ENCODE measurements at places on chromosomes 3 and 15.

DNA sequence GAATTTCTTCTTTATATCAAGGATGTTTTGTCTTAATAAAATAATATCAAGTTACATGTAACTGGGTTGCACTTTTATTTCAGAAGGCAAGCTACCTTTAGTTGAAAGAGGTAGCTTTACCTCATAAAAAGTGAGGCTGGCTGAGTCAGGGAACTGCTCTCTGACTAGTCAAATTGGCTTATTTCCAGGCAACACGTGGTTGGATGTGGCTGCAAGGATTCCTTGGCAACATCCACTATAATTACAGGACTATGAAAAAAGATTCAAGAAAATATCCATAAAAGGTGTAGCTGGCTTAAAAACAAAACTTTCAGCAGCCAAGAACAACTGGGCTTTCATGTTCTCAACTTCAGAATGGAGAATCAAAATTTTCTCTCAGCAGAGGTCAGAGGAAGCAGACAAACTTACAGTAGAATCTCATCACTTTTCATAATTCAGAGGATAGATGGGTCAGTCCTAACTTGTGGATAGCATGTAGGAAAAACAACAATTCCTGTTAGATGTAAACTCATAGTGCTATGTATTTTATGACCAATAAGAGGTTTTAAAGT lies 779.1 kb downstream of the MECOM start:
- DNase-seq = peak; percentile 4

- no peak for DNase-seq
Observed at GRCh38 chr3:106691476-106691875, 685.8 kb upstream of the CCDC54 start.

GRCh38 chr3:150970665-150971324 lies 1.7 kb downstream of the CLRN1 start:
- peak; percentile 45 for DNase-seq

GRCh38 chr15:62509395-62509958 lies 344.4 kb upstream of the C2CD4B start:
- DNase-seq = no peak

DNA sequence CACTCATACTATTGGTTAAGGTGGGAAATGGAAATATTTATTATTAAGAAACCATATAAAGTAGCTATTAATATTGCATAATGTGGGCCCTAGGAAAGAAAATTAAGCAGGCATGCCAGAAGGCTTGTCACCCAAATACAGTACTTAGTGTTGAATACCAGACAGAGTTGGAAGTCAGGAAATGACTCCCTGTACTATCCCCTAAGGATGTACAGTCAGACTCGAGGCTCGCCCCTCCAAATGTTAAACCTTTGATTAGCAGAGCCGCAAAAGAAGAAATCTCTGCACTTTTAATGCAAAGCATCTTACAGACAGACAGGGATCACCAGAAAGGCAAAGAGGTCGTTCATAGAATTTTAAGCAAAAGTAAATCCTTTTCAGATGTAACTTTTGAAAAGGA lies 11.3 kb upstream of the RBSN start:
- DNase-seq = no peak

DNA sequence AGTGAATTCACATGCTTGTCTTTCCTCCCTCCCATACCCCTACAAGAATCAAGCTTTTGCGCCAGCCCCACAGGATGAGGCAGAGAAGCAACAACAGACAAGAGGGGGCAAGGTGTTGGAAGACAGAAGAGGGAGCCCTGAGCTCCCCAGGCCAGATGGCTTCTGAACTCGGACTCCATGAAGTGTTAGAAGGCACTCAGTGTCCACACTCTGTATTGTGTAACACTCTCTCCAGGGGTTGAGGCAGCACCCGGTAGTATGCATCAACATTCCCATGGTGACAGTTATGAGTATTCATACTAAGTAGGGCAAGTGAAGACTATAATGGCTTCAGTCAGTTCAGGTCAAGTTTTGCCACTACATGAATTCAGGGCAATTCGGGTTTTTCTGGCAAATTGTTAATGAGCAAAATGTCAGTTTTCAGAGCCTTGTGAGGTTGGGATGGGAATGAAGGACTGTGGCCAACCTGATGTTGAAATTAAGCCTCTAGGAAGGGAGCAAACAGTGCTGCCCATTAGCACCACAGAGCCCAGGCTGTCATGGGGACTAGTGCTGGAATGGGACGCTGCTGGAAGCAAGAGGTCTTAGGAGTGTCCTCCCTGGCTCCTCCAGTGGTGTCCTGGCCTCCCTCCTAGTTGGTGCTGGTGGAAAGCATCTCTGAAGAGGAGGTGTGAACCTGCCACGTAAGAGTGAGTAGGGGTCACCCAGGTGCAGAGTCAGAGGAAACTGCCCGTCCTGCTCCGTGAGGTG lies 79.4 kb downstream of the KLF15 start:
- no peak for DNase-seq

GRCh38 chr3:24582431-24583403 lies 88.1 kb upstream of the THRB start:
- no peak for DNase-seq

DNA sequence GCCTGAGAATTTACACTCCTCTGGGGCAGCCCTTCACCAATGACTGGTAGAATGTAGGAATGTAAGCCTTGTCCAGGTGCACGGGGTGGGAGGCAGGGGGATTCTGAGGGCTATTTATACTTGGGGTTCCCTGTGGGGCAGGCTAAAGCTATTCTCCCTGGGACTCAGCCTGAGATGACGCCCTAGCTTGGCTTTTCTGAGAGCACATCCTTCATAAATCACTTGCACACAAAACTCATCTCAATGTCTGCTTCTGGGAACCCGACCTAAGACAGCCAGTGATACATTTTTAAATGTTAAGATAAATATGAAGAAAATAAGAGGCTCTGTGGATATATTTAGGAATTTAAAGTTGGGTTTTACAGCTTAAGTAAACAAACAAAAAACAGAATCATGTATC lies 16.6 kb downstream of the TMEM158 start:
- no peak for DNase-seq

GRCh38 chr15:45548753-45549520 lies 26.4 kb upstream of the SLC30A4 start:
- DNase-seq = no peak

GRCh38 chr3:15204005-15204404 lies 2.0 kb upstream of the CAPN7 start:
- DNase-seq = no peak

DNA sequence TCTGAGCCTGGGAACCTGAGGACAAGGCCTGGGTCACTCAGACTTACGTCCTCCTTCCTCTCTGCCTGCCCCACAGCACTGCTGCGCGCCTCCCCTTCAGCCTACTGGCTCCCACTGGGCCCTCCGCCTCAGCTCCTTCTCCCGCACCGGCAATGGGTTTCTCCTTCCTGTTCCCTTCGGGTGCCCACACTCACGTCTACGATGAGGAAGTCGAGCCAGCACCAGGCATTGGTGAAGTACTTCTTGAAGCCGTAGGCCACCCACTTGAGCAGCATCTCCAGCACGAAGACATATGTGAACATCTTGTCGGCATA lies 70.0 kb downstream of the EXOG start:
- no peak for DNase-seq

GRCh38 chr3:171165499-171165921 lies 139.0 kb upstream of the SLC2A2 start:
- no peak for DNase-seq

DNA sequence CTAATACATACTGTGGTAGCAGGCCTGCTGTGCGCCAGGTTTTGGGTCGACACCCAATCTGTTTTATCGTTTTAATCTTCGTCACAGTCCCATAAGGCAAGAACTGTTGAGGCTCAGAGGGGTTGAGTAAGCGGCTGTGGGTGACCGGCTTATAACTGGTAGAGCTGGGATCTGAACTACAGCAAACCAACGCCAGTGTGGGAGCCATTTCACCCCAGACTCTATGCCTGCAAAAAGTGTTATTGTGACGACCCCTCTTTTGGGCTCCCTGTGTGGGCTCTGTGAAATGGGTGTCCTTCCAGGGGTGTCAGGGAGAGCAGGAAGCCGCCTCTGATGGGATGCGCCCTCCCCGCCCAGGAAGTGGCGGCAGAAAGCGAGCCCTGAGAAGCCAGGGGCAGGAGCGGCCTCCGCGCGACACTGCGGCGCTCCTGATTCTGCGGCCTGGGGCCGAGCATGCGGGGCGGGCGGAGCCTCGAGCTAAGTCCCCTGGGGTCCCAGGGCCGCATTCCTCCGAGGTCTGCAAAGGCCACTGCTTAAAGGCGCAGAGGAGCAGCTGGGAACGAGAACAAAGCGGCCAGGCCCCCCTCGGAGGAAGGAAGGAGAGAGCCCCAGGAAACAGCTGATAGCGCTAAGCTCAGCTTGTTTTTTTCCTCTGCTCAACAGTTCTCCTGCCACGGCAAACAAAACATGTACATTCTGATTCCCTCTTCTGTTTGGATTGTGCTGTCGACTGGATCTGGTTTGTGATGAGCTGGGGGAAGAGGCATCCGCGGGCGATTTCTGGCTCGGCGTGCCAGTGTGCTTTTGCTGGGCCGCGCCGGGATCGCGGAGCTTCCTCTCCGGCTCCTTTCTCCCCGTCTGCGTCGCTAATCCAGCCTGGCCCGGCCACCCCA lies 33.9 kb downstream of the GRK7 start:
- no peak for DNase-seq

Data from HTR-8/SVneo (cell line).